Colonic mucosa (tissue), 4 donors: ENCODE measurements at places on chromosomes 5 and 9. TPM values are rescaled to one million over a fixed set of nuclear protein-coding genes. Genes with fewer than 3 reads are reported as not detected.

DNA sequence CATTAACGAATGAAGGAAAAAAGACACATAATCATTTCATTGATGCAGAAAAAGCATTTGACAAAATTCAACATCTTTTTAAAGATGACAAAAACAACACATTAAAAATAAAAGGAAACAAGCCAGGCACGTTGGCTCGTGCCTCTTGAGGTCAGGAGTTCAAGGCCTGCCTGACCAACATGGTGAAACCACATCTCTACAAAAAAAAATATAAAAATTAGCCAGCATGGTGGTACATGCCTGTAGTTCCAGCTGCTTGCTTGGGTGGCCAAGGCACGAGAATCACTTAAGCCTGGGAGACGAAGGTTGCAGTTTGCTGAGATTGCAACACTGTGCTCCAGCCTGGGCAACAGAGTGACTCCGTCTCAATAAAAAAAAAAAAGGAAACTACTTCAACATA, 77.0 kb downstream of the ERCC6L2 start:
- H3K27me3 ChIP-seq = no peaks in the 10 kb centered on the region
- H3K36me3 ChIP-seq = no peaks in the 10 kb centered on the region
- no peak overlapping the region for H3K4me3 ChIP-seq
- no peaks in the 10 kb centered on the region for H3K4me1 ChIP-seq
- H3K27ac ChIP-seq = no peak overlapping the region

DNA sequence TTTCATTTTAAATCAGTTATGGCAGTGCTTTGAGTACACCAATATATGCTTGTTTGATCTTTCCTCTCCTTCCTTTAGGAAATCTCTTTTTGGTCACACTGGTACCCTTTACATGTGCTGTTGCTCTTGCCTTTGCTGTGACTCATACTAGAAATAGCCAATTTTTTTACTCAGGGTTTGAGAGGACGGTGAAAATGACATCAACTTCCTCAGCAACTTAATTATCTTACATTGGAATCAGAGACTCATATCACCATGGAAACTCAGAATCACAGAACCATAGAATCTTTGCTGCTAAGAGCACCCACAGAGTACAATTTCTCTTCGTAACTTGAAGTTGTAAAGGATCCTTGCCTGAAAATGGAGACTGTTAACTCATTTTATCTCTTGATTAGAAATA, 13.8 kb upstream of the ZNF300 start:
- no peaks in the 10 kb centered on the region for H3K4me1 ChIP-seq
- no peak overlapping the region for H3K27ac ChIP-seq
- no peak for DNase-seq
- no peaks in the 10 kb centered on the region for H3K27me3 ChIP-seq

DNA sequence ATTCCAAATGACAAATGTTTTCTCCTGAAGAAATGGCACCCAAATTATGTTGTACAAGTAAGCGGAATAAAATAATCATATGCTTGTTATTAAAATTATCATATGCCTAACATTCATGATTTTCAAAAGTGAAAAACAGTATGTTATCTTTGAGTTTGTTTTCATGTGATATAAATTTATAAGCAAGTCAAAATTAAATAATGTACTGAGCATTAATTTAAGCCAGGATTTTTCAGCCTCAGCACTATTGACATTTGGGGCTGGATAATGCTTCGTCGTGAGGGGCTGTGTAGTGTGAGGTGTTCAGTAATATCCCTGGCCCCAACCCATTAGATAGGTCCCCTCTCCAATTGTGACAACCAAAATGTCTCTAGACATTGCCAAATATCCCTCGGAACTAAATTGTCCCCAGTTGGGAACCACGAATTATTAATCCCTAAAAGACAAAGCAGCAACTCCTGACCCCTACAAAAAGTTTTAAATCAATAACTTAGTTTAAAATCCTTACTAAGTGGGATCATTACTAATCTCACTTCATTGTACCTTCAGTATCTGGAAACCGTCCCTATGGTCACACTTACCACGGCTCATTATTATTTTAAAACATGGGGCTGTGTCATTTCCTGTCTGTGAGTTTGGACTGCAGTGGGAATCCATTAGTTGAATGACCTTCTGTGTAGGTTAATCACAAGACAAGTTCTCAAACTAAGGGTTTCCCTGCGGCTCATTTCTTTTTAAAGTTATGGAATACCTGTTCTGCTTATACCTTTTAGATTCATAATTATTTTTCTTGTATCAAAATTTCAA, 1.3 kb upstream of the NNT start:
- peaks cover 4% of the 10 kb centered on the region for H3K4me1 ChIP-seq
- no peaks in the 10 kb centered on the region for H3K27me3 ChIP-seq
- peak overlapping the region; percentile 77 for H3K27ac ChIP-seq
- no peaks in the 10 kb centered on the region for H3K36me3 ChIP-seq
- DNase-seq = no peak
- peak overlapping the region; percentile 67 for H3K4me3 ChIP-seq

- H3K4me1 ChIP-seq = no peaks in the 10 kb centered on the region
- H3K4me3 ChIP-seq = no peak overlapping the region
- H3K27me3 ChIP-seq = no peaks in the 10 kb centered on the region
- DNase-seq = no peak
- H3K36me3 ChIP-seq = no peaks in the 10 kb centered on the region
- no peak overlapping the region for H3K27ac ChIP-seq
These were observed 208.6 kb upstream of the GDNF start for GRCh38 chr5:38048400-38048799.

- no peak overlapping the region for H3K4me3 ChIP-seq
- no peaks in the 10 kb centered on the region for H3K36me3 ChIP-seq
- H3K27ac ChIP-seq = no peak overlapping the region
- DNase-seq = no peak
- no peaks in the 10 kb centered on the region for H3K27me3 ChIP-seq
These were observed 152.2 kb downstream of the CAVIN4 start for GRCh38 chr9:100730086-100730485.

DNA sequence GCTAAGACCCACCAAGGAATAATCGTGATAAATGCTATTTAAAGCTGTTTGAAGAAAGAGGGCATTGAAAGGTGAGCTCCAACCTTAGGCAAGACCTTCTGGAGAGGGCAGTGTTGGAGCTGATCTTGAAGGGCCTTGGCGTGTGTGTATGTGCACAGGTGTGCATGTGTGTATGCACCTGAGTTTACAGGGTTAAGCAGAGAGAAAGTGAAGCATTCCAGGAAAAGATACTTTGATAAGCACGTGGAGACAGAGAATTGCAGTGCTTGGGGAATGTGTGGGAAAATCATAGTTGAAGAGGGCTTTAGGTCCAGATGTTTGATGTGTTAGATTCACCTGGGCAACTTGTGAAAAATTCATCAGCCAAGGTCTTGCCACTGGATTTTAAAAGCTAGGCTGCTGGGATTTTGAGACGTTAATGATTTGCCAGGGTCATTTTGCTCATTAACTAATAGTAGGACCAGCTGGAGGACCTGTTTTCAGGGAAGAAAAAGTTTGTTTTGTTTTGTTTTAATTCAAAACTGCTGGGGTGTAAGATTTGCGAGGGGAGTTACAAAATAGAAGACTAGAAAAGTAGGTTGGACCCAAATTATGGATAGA, 78.3 kb upstream of the ANKRD55 start:
- no peak overlapping the region for H3K27ac ChIP-seq
- H3K36me3 ChIP-seq = no peaks in the 10 kb centered on the region
- H3K27me3 ChIP-seq = no peaks in the 10 kb centered on the region
- no peaks in the 10 kb centered on the region for H3K4me1 ChIP-seq
- no peak for DNase-seq

Gene TAF11L10
- total RNA-seq = not detected

Gene OGN
- 13.9 TPM for total RNA-seq

Gene KCNV2
- total RNA-seq = not detected
